Small intestine (tissue), 16 donors: ENCODE measurements at places on chromosomes 2 and 18. TPM values are rescaled to one million over a fixed set of nuclear protein-coding genes. Genes with fewer than 3 reads are reported as not detected.
A peak's percentile ranks its signal among the peaks of the same experiment; 100 is the strongest.

DNA sequence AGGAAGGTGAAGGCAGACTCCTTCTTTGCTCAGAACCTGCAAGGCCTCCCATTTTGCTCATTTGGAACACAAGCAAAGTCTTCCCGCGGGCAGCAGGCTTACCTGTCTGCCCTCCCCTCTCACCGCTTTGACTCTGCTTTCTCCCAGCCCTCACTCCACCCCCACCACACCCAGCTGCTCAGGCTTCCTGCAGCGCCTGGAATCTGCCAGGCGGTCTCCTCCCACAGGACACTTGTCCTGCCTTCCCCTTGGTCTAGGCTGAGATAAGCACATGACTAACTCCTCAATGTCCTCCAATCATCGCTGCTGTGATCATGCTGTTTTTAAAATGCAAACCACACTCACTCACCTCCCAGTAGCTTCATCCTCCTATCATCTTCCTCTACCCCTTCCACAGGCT is 430.0 kb downstream of the ZNF516 start:
- no peak for DNase-seq
- H3K4me1 ChIP-seq, result no peaks in the 10 kb centered on the region
- no peak overlapping the region for H3K4me3 ChIP-seq
- H3K27me3 ChIP-seq, result no peaks in the 10 kb centered on the region

GRCh38 chr2:113228351-113228750 is 50.4 kb downstream of the PAX8 start:
- no peak overlapping the region for H3K4me3 ChIP-seq
- H3K27ac ChIP-seq, result no peak overlapping the region
- no peaks in the 10 kb centered on the region for H3K27me3 ChIP-seq
- H3K36me3 ChIP-seq, result no peaks in the 10 kb centered on the region
- peaks cover 2% of the 10 kb centered on the region for H3K4me1 ChIP-seq

DNA sequence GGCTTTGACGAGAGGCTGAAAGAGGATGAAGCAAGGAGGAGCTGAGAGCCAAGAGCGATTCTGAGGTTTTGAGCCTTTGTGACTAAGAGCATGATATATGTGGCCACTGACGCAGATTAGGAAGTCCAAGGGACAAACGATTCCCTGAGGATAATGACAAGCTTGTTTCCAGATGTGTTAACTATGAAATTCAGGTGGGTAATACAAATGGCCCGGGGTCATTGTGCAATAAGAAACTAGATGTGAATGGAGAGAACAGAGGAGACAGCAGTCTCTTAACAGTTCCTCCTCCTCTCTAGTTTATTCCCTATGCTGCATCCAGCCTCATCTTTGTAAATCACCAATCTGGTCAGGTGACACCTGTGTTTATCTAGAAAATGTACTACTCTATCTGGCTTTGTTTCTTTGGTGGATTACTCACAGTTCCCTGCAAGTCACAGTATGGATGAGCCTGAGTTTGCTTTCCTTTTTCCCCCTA is 84.2 kb downstream of the SOCS6 start:
- H3K27ac ChIP-seq, result peak overlapping the region; percentile 65
- H3K36me3 ChIP-seq, result no peaks in the 10 kb centered on the region
- H3K4me3 ChIP-seq, result no peak overlapping the region
- peak; percentile 63 for DNase-seq
- no peaks in the 10 kb centered on the region for H3K27me3 ChIP-seq

- no peak overlapping the region for H3K4me3 ChIP-seq
- H3K27me3 ChIP-seq, result no peaks in the 10 kb centered on the region
- no peaks in the 10 kb centered on the region for H3K36me3 ChIP-seq
- H3K4me1 ChIP-seq, result no peaks in the 10 kb centered on the region
These were observed 93.6 kb downstream of the SATB2 start for GRCh38 chr2:199364153-199364552.

- peak; percentile 97 for DNase-seq
- H3K4me1 ChIP-seq, result peaks cover 57% of the 10 kb centered on the region
- H3K4me3 ChIP-seq, result no peak overlapping the region
- H3K36me3 ChIP-seq, result no peaks in the 10 kb centered on the region
- H3K27ac ChIP-seq, result peak overlapping the region; percentile 90
These were observed 13.0 kb upstream of the FAHD2A start for GRCh38 chr2:95389245-95390119.

GRCh38 chr2:8633735-8634313 is 48.0 kb upstream of the ID2 start:
- no peak overlapping the region for H3K4me3 ChIP-seq
- no peaks in the 10 kb centered on the region for H3K27me3 ChIP-seq
- H3K27ac ChIP-seq, result no peak overlapping the region
- DNase-seq, result peak; percentile 30
- H3K36me3 ChIP-seq, result no peaks in the 10 kb centered on the region
- H3K4me1 ChIP-seq, result no peaks in the 10 kb centered on the region

Gene TMEM37
- 43.2 TPM for polyA plus RNA-seq

Gene CDH2
- 1.5 TPM for polyA plus RNA-seq

Gene SATB2
- 1.5 TPM for polyA plus RNA-seq

Gene WDR12
- polyA plus RNA-seq, result 22.0 TPM
